ENCODE measurements at places on chromosomes 1 and 21. TPM values are rescaled to one million over a fixed set of nuclear protein-coding genes. Genes with fewer than 3 reads are reported as not detected.

GRCh38 chr1:25799935-25800702 is at the start of gene SELENON:
TSS of gene SELENON (plus strand) at chr1:25800193. CDS start at chr1:25800231, 38 bp downstream.
- no peak for DNase-seq

DNA sequence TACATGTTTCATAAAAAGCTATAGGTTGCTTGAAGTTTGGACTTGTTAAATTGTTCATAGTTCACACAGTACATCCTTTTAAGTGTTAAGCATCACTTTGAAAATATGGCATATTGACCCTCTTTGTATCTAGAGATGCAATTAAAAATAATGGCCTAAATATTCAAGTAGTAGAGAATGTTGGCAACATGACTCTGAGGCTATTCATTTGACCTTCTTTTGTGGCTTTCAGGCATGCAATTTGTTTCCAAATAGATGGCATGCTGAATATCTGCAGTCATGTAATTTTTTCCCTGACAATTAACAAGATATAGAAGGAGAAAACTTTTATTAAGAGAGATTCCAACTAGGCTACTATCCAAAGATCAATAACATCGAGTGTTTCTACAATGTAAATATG is 230.5 kb upstream of the ZRANB2 start:
- no peak for DNase-seq

DNA sequence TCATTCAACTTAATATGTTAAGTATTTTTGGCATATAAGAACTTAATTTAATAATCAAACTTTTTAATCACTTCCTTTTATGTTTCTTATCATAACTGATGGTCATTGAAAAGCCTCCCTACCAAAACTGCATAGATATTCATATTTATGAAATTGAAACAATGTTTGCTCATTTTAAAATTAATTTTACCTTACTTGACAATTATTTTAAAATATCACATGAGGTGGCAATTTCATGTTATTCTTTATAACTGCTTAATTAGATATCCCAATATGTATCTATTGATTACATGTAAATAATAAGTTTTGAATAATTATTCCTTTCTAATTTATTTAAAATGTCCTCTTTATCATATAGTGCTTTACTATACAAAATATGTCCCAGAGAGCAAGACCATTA is 266.1 kb upstream of the NRIP1 start:
- DNase-seq: no peak

Gene HIVEP3
- 3.8 TPM for polyA plus RNA-seq

DNA sequence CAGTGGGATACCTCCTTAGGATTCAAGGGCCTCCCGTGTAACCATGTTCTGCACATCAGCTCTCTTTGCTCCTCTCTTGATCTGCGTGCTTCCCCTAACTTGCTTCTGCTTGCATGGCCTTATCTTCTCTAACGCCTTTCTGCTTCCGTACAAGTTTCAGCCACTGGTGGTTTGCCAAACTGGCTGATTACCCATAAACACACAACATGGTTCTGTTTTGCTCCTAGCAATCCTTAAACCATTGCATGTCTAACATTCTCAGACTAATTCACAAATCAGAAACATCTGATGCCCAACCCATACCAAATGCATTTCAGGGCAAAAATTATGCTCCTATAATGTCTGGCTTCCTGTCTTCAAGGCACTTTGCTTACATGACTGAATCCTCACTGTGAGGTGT is 166.4 kb downstream of the PBX1 start:
- no peak for DNase-seq
